Thymus (tissue), 14 donors: ENCODE measurements at places on chromosomes 11 and 22. TPM values are rescaled to one million over a fixed set of nuclear protein-coding genes. Genes with fewer than 3 reads are reported as not detected.

- no peaks in the 10 kb centered on the region for H3K4me1 ChIP-seq
- H3K27ac ChIP-seq: no peak overlapping the region
- H3K27me3 ChIP-seq: no peaks in the 10 kb centered on the region
- H3K4me3 ChIP-seq: no peak overlapping the region
Measured at GRCh38 chr11:120391292-120391691, 55.1 kb downstream of the ARHGEF12 start.

GRCh38 chr22:48644108-48644507, 1183.6 kb downstream of the BRD1 start:
- H3K27me3 ChIP-seq: no peaks in the 10 kb centered on the region
- H3K27ac ChIP-seq: no peak overlapping the region

DNA sequence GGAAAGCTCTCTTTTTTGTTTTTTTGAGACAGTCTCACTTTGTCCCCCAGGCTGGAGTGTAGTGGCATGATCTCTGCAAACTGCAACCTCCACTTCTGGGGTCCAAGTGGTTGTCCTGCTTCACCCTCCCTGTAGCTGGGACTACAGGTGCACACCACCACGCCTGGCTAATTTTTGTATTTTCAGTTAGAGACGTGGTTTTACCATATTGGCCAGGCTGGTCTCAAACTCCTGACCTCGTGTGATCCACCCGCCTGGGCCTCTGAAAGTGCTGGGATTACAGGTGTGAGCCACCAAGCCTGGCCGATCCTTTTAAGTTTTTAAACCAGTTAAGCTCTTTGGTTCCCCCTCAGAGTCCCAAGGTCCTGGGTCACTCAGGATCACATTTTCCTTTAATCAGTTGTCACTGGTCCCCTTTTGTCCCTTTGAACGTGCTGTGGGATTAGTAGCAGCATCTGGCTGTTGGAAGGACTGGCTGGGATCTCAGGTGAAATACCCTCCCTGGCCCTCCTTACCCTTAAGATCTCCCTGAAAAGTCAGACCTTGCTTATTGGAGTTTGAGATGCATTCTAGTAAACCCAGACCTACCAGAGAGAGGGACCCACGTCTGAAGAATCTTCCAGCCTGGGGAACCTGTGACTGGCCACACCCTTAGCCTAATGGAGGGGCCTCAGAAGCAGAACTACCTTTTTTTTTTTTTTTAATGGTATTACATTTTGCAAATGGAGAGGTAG, 8.1 kb downstream of the MALAT1 start:
- peak overlapping the region; percentile 100 for H3K27ac ChIP-seq
- DNase-seq: no peak
- no peak overlapping the region for H3K4me3 ChIP-seq

GRCh38 chr11:33773404-33773986, 825 bp downstream of the FBXO3 start:
- peaks cover 39% of the 10 kb centered on the region for H3K27me3 ChIP-seq
- peak overlapping the region; percentile 22 for H3K27ac ChIP-seq
- H3K4me3 ChIP-seq: peak overlapping the region; percentile 96
- peaks cover 8% of the 10 kb centered on the region for H3K36me3 ChIP-seq
- H3K4me1 ChIP-seq: peaks cover 18% of the 10 kb centered on the region
- peak; percentile 27 for DNase-seq

Gene NF2
- 22.2 TPM for total RNA-seq

DNA sequence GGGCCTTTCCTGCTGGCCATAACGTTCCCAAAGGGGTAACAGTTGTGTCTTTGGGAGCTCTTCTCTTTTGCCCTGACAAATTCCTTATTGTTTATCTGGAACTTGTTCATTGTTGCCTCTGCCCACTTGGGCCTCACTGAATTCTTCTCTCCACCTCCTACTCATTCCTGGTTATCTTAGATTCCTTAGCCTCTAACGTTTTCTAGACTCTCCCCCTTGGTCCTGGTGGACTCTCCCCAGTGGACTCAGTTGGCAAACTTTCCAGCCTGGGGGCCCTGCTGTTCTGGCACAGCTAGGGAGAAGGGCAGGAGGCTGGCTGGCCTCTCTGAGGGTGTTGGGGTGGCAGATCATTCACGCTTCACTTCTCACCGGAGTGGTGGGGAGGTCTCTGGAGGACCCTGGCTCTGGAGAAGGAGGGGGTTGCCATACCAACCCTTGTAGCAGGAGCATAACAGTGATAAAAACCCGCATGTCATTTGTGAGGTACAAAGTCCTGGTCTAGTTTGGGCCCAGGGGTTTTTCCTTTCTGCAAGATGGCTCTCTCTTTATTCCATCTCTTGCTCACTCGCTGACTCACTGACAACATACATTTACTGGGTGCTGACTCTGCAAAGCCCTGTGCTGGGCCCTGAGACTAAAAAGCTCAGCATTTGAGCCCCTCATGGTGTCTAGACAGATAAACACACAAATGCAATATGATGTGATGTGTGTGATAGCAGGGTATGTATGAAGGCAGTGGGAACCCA, 39.7 kb downstream of the YWHAH start:
- no peak for DNase-seq
- H3K4me1 ChIP-seq: no peaks in the 10 kb centered on the region
- H3K27me3 ChIP-seq: no peaks in the 10 kb centered on the region
- H3K4me3 ChIP-seq: no peak overlapping the region
- H3K36me3 ChIP-seq: no peaks in the 10 kb centered on the region
- H3K27ac ChIP-seq: no peak overlapping the region

DNA sequence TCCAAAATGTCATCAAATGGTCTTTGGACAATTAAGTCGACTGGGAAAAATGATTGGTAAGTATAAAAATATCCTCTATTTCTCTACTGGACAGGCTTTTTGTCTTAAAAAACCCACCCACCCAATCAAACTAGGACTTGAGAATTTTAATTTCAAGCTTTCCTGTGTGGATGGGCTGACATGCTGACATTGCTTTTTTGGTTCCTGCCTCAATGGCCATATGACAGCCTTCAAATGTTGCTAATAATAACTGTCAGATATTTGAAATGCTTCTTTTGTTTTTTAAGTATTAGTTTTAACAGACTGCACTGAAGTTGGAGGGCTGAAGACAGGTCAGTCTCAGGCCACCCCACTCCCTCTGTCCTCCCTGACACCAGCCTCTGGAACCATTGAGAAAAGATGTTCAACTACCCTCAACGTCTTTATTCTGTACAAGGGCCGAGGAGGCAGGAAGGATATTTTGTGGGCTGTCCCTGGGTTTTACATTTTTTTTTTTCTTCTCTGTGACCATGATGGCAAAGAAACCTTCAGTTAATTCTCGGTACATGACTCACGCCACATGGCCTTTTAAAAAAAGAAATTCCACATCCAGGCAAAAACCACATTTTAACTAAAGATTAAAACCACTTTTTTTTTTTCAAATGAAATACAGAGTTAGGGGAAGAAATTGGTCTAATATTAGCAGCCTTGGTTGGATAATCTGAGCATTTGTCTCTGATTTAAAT, 130.4 kb downstream of the SLC1A2 start:
- no peaks in the 10 kb centered on the region for H3K27me3 ChIP-seq
- no peak overlapping the region for H3K27ac ChIP-seq
- H3K4me1 ChIP-seq: no peaks in the 10 kb centered on the region
- H3K4me3 ChIP-seq: no peak overlapping the region

Gene PTPRJ
- total RNA-seq: 7.5 TPM

- H3K36me3 ChIP-seq: no peaks in the 10 kb centered on the region
- H3K27ac ChIP-seq: no peak within 1 kb of the TSS
- peak within 1 kb of the TSS; percentile 35 for H3K4me3 ChIP-seq
- peaks cover 3% of the 10 kb centered on the region for H3K4me1 ChIP-seq
- peaks cover 15% of the 10 kb centered on the region for H3K27me3 ChIP-seq
Measured at GRCh38 chr11:8168485-8169257, at the start of gene RIC3. RIC3 (minus strand) TSS chr11:8169025; CDS start chr11:8168989, 36 bp downstream.

GRCh38 chr22:50206599-50206998, 5.8 kb downstream of the SELENOO start:
- H3K36me3 ChIP-seq: peaks cover 60% of the 10 kb centered on the region
- DNase-seq: no peak
- peaks cover 3% of the 10 kb centered on the region for H3K27me3 ChIP-seq
- no peak overlapping the region for H3K27ac ChIP-seq
- no peak overlapping the region for H3K4me3 ChIP-seq

Gene PRR33
- total RNA-seq: not detected

DNA sequence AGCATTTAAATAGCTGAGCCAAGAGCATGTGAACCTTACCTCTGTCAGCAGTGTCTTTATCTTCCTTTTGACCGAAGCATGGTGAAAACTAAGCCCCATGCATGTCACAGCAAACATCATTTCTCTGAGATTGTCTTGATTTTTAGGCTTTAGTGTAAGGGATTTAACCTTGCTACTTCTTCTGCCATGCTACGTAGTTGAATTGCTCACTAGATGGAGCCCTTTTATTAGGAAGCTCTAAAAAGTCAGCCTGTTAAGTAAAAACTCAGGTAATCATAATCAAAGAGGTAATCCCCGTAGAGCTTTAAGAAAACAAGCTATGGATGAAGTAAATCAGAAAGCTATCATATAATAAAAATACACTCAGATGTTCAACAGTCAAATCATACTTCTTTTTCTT, 149.5 kb downstream of the PGR start:
- no peak overlapping the region for H3K27ac ChIP-seq
- DNase-seq: no peak
- no peaks in the 10 kb centered on the region for H3K36me3 ChIP-seq
- no peak overlapping the region for H3K4me3 ChIP-seq
- H3K27me3 ChIP-seq: no peaks in the 10 kb centered on the region

- H3K36me3 ChIP-seq: no peaks in the 10 kb centered on the region
- peaks cover 23% of the 10 kb centered on the region for H3K27me3 ChIP-seq
- DNase-seq: no peak
- H3K4me3 ChIP-seq: no peak overlapping the region
- peaks cover 9% of the 10 kb centered on the region for H3K4me1 ChIP-seq
- H3K27ac ChIP-seq: no peak overlapping the region
Measured at GRCh38 chr22:38798496-38798895, 4.6 kb upstream of the DNAL4 start.

- DNase-seq: no peak
- no peak overlapping the region for H3K27ac ChIP-seq
- peaks cover 24% of the 10 kb centered on the region for H3K36me3 ChIP-seq
- no peaks in the 10 kb centered on the region for H3K4me1 ChIP-seq
- no peaks in the 10 kb centered on the region for H3K27me3 ChIP-seq
Measured at GRCh38 chr11:66818231-66818955, 24.8 kb upstream of the RCE1 start.

Gene DDTL
- 1.3 TPM for total RNA-seq

Gene RAB1B
- total RNA-seq: 80.8 TPM

Gene MYOD1
- total RNA-seq: 0.38 TPM

Gene ZNF214
- total RNA-seq: 0.57 TPM

Gene STK33
- 10.5 TPM for total RNA-seq

DNA sequence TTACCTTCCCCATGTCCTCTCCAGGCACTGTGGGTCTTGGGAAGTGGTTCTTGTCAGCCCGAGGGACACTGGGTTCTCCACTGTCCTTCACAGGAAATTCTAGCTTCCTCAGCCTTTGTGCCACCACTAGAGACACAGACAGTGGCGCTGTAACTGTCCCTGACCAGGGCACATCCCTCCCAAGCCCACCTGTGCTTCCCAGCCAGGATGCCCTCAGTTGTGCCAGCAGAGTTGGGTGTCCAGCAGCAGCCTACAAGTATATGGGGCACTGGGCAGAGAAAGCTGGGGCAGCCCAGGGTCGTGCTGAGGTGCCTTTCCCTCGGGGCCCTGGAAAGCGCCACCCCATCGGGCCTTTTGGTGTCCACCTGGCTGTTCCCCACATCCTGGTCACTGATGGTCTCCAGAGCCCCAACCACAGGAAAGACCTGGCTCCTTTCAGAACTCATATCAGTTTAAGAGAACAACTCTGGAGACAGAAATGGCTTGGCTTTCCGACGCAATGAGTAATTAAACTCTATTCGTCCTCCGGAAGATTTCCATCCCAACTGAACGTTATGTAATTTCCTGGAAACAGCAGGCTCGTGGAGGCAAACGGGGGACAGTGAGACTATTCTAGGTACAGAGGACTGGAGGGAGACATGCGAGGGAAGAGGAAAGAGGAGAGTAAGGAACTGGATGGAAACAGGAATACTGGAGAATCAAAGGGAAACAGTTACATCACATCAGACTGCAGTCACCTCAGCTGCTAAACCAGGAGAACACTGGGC, 28.6 kb downstream of the PPP2R1B start:
- H3K4me3 ChIP-seq: no peak overlapping the region
- no peaks in the 10 kb centered on the region for H3K27me3 ChIP-seq
- H3K27ac ChIP-seq: peak overlapping the region; percentile 43
- no peaks in the 10 kb centered on the region for H3K4me1 ChIP-seq
- no peak for DNase-seq
- H3K36me3 ChIP-seq: peaks cover 43% of the 10 kb centered on the region

Gene BTBD18
- total RNA-seq: under 0.01 TPM

DNA sequence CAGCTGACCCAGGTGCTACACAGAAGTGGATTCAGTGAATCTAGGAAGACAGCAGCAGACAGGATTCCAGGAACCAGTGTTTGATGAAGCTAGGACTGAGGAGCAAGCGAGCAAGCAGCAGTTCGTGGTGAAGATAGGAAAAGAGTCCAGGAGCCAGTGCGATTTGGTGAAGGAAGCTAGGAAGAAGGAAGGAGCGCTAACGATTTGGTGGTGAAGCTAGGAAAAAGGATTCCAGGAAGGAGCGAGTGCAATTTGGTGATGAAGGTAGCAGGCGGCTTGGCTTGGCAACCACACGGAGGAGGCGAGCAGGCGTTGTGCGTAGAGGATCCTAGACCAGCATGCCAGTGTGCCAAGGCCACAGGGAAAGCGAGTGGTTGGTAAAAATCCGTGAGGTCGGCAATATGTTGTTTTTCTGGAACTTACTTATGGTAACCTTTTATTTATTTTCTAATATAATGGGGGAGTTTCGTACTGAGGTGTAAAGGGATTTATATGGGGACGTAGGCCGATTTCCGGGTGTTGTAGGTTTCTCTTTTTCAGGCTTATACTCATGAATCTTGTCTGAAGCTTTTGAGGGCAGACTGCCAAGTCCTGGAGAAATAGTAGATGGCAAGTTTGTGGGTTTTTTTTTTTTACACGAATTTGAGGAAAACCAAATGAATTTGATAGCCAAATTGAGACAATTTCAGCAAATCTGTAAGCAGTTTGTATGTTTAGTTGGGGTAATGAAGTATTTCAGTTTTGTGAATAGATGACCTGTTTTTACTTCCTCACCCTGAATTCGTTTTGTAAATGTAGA, 1.7 kb downstream of the MALAT1 start:
- peaks cover 45% of the 10 kb centered on the region for H3K36me3 ChIP-seq
- peak overlapping the region; percentile 100 for H3K4me3 ChIP-seq
- no peaks in the 10 kb centered on the region for H3K27me3 ChIP-seq
- DNase-seq: peak; percentile 66
- peak overlapping the region; percentile 91 for H3K27ac ChIP-seq
- peaks cover 28% of the 10 kb centered on the region for H3K4me1 ChIP-seq

Gene B3GAT1
- 0.24 TPM for total RNA-seq

Gene SEC14L3
- total RNA-seq: 0.05 TPM

GRCh38 chr22:48803171-48803947, 1024.3 kb downstream of the BRD1 start:
- no peak overlapping the region for H3K27ac ChIP-seq
- H3K36me3 ChIP-seq: no peaks in the 10 kb centered on the region
- H3K27me3 ChIP-seq: no peaks in the 10 kb centered on the region
- no peak for DNase-seq
- no peak overlapping the region for H3K4me3 ChIP-seq

- H3K27ac ChIP-seq: no peak overlapping the region
- H3K27me3 ChIP-seq: no peaks in the 10 kb centered on the region
- no peaks in the 10 kb centered on the region for H3K36me3 ChIP-seq
Measured at GRCh38 chr11:35303596-35304385, 115.6 kb downstream of the SLC1A2 start.

Gene CBLIF
- total RNA-seq: not detected
